SK-N-DZ (cell line): ENCODE measurements at places on chromosomes 4 and X.
A peak's percentile ranks its signal among the peaks of the same experiment; 100 is the strongest.

- DNase-seq = no peak
Observed at GRCh38 chr4:2789351-2789750, 3.5 kb upstream of the SH3BP2 start.

- DNase-seq = peak; percentile 67
Observed at GRCh38 chr4:85084371-85085094, 118.0 kb upstream of the WDFY3 start.

GRCh38 chr4:156794863-156795262 is 176.7 kb downstream of the PDGFC start:
- no peak for DNase-seq

GRCh38 chrX:153514259-153514658 is 3.2 kb upstream of the ATP2B3 start:
- DNase-seq = no peak

DNA sequence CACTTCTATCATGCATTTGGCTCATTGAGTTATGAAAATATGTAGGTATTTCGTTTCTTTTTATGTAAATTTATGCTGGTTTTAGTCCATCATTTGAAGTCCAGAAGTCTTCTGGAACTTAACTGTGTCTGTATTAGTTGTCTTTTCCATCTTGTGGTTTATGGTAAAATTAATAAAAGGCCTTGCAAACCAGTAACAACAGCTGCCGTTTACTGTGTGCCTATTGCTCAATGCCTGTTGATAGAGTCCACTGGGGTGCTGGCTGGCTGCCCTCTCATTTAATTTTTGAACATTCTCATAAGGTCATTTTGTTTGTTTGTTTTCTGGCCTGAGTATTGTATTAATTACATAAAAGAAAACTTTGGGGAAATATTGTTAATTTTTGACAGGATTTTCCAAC is 98.0 kb downstream of the NAA11 start:
- no peak for DNase-seq

GRCh38 chr4:120059036-120059435 is 7.6 kb downstream of the MAD2L1 start:
- no peak for DNase-seq

GRCh38 chr4:182346250-182346649 is 103.0 kb downstream of the TENM3 start:
- DNase-seq = no peak

DNA sequence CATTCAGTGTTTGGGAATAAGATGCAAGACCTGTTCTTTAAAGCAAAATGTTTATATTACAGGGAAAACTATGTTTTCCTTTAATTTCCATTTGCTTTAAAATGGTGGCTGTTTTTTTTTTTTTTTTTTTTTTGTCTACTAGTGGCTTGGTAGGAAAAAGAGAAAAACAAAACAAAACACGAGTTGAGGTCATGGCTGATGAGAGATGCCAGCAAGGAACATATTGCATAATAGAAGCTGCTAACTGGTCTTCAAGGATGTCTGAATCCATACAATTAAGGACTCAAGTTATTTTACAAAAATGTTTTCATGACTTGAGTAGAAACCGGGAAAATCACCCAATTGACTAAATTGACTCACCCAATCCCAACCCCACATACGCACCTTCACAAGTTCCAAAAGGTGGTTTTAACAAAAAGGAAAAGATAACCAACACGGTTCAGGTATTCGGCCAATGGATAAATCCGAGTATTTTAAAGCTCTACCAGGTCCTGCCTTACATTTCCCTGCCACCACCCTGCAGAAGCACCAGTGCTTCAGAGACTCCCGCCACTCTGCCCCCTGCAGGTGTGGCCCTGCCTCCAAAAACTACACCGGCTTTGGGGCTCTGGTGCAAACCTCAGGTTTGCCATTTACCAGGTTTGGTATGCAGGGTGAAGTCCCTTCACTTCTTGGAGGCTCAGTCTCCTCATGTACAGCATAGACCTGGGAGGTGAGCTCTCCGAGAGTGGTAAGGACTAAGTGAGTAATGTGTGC is 27.1 kb downstream of the PIR start:
- no peak for DNase-seq

- no peak for DNase-seq
Observed at GRCh38 chr4:113588895-113589668, 172.5 kb downstream of the CAMK2D start.

DNA sequence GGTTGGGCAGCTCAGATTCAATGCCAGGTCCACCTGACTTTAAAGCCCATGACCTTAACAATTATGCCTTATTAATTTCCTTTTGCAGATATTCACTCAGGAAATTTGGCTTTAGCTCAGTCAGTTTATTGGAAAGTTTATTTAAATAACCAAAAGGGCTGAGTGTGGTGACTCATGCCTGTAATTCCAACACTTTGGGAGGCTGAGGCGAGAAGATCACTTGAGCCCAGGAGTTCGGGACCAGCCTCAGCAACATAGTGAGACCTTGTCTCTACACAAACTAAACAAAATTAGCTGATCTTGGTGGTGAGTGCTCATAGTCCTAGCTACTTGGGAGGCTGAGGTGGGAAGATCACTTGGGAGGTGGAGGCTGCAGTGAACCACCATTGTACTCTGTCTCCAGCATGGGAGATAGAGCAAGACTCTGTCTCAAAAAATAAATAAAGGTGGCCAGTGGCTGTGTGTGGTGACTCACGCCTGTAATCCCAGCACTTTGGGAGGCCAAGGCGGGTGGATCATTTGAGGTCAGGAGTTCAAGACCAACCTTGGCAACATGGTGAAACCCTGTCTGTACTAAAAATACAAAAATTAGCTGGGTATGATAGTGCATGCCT is 43.3 kb downstream of the RHOH start:
- no peak for DNase-seq

- no peak for DNase-seq
Observed at GRCh38 chrX:65009459-65009858, 33.2 kb upstream of the ZC4H2 start.

GRCh38 chr4:139453041-139453370 is 915 bp upstream of the RAB33B start:
- DNase-seq = no peak

DNA sequence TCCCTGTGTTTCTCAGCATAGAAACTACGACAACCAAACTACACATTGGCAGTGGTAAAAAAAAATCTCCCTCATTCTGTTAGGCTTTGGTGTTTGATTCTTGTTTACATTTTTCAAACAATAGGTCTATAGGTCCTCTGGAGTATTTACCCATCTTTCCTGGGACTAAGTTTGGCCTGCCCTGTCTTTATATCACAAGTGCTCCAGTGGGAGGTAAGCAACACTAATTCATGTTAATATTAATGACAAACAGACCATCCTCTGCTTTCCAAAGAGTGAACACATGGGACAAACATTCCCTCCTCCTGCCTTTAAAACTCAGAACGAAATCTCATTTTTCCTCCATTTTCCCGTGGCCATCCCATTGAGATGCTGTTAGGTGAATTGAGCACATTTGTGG is 514.1 kb upstream of the INTU start:
- no peak for DNase-seq

DNA sequence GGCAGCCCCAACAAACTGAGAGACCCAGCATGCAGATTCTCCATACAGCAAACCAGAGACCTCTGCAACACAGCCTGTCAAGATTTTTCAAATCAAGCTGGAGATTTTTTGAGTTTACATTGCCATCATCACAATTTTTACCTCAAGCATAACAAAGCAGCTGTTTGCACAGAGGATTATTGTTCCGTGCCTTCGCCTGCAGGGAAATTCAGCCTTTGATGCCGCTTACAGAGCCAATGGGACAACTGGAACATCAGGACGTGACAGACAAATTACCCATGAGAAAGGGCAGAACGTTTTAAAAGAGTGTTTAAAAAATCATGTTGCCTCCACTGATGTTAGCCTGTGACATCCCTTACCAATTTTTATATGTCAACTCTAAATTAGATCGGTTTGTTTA is 363.7 kb downstream of the FBXW7 start:
- no peak for DNase-seq

DNA sequence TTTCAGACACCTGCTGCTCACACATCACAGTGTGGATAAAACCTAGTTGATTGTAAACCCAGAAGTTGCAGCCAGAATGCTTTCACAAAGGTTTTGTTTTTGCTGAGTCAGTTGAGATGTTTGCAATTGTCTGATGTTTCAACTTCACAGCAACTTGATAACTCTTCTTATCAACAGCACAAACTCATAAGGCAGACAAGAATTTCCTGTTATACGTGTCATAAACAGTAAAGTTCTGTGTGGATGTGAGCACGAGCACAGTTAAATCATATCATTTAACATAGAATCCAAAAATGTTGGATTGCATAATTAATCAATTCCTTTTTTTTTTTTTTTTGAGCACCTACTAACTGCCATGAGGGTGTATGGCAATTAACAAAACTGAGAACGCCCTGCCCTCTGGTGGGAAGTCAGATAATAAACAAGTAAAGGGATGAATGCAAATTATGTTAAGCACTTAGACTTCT is 512.2 kb downstream of the PDHA2 start:
- DNase-seq = peak; percentile 40

DNA sequence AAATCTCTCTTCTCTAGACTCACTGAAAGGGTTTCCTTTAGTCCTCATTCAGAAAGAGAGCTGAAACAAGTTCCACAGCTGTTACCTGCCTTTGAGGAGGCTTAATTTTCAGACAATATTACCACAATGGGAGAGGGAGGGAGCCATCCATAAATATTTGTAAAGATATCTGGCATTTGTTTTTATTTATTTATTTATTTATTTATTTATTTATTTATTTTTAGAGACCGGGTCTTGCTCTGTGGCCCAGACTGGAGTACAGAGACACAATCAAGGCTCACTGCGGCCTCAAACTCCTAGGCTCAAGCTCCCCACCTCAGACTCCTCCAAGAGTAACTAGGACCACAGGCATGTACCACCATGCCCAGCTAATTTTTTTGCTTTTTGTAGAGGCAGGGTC is 80.7 kb downstream of the SLC9A7 start:
- DNase-seq = no peak

DNA sequence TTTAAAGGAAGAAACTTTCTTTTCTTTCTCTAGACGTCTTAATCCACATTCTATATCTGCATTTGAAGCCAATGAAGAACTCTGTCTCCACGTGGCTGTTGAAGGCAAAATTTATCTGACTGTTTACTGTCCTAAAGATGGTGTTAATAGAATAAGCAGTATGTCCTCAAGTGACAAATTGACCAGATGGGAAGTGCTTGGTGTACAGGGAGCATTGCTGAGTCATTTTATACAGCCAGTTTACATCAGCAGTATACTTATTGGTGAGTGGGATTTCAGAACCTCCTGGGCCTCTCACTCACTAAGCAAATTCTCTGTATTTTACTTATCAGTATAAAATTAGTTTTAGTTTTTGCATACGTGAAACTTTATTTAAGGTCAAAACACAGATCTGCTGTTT is 33.7 kb downstream of the ADAD1 start:
- DNase-seq = no peak

- DNase-seq = no peak
Observed at GRCh38 chr4:54513204-54513603, 144.6 kb upstream of the KIT start.

- DNase-seq = no peak
Observed at GRCh38 chr4:155614111-155614762, 52.4 kb upstream of the GUCY1A1 start.

- DNase-seq = peak; percentile 8
Observed at GRCh38 chr4:147157860-147158701, 212.4 kb upstream of the TTC29 start.

DNA sequence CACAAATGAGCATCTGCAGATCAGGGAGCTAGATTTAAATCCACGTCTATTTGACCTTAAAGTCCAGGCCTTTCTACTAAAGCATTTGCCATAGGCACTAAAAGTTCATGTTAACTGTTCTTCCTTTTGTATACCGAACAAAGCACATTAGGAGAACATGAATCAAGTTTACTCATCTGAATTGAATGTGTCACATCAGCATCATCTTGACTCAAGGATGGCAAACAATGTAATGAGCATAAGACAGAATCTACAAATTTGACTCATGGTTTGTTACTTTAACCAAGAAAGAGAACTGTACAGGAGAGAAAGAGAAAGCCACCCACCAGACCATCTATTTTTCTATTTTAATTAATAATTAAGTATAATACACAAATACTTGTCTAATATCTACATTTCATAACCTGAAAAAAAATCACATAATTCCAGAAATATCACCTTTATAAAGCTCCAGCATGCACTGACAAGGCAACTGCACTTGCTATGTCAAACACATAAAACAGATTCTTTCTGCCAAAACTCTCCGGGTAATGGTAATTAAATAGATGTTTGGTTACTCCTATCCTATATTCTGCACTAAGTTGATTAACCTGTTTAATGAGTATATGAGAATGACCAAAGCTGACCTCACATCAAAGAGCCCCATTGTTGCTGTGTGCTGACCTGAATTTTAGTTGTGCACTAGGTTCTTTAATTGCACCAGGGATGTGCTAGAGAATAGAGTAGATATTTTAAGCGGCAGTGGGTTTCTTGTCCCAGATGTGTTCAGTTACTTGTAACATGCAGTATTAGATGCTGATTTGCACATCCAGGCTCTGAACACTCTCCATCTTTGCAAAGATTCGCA is 42.5 kb upstream of the LEF1 start:
- no peak for DNase-seq

- no peak for DNase-seq
Observed at GRCh38 chr4:12116009-12116552, 687.4 kb upstream of the HS3ST1 start.

DNA sequence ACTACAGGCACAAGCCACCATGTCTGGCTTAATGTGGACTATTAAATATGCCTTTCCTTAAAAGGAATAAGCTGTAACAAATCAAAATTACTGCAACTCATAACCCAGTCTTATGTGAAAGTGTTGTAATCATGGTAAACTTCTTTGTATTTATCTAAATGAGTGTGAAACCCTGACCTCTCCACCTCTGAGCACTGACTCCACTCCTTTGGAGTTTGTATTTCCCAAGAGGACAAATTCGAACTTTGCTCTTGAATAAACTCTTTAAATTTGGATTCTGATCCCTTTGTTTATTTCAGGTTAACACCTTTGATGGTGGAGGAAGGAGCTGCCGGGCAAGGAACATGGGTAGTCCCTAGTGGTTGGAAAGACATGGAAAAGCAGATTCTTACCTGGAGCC is 48.3 kb upstream of the FAM9A start:
- DNase-seq = no peak

GRCh38 chr4:16480011-16480410 is 253.7 kb upstream of the TAPT1 start:
- no peak for DNase-seq

DNA sequence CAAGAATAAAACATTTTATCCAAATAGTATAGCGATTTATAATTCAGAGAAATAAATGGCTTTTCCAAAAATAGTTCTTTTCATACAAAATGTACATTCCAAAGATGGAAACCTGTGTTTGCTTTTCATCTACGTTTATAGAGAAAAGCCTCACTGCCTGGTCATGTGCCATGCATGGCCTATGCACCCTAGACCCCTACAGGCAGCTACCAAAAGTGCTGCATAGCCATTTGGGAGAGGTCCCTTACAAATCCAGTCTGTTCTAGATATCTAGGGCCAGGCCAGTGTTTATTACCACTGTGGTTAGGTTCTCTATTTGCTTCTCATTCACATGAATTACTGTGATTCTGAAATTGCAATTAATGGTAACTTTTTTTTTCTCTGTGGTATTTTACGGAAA is 17.2 kb downstream of the HMGB2 start:
- no peak for DNase-seq

- DNase-seq = no peak
Observed at GRCh38 chrX:132483488-132483887, 5.3 kb downstream of the MBNL3 start.
